Tibial nerve (tissue), 4 donors: ENCODE measurements at places on chromosomes 2 and 18. TPM values are rescaled to one million over a fixed set of nuclear protein-coding genes. Genes with fewer than 3 reads are reported as not detected.

DNA sequence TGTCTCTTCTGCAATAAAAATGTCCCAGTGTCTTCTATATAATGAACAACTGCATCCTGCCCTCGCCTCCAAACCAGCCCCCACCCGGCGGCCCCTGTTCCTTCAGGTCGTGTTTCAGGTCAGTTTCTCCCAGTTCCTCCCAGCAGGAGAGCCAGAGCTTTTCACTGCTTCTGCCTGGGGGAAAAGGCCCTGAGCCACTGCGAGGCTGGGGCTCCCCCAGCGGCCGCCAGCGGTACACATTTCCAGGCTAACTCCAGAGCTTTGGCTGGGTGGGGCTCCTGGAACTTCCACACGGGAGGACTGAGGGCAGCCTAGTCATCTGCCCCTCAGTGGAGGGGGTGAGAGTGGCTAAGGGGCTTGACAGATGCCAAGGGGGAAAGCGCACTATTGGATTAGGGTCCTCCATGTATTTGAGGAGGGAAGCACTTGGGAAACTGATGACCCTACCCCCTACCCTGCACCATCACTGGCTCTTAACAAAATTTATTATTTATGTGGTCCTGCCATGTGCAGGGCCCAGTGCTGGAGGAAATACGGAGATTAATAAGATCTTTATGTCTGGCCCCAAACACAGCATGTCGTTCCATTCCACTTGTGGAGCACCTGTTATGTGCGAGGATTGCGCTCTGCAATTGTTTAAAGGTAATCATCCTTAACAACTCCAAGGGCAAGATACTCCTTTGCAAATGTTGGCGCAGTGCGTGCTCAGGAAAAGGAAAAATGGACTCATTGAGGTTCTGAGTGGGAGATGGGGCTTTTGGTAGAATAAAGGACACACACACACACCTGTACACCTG lies 17.3 kb upstream of the CYS1 start:
- no peak overlapping the region for H3K27ac ChIP-seq
- no peaks in the 10 kb centered on the region for H3K36me3 ChIP-seq
- no peaks in the 10 kb centered on the region for H3K27me3 ChIP-seq
- no peaks in the 10 kb centered on the region for H3K4me1 ChIP-seq

DNA sequence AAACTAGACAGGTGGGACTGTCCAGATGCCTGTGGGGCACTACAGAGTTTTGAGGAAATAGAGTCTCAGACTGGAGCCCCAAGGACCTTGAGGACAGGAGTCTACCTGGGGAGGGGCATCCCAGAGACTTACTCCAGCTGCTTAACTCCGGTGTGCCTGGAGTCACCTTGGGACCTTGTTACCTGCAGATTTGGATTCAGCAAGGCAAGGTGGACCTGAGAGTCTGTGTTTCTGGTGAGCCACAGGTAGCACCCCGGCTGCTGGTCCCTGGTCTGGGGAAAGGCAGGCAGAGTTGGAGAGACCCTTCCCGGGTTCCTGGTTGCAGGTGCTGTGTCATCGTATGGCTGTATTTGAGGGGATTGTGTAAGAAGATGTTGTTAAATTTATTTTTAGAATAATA lies 102.4 kb downstream of the AGAP1 start:
- no peak overlapping the region for H3K4me3 ChIP-seq
- no peaks in the 10 kb centered on the region for H3K36me3 ChIP-seq
- no peak overlapping the region for H3K27ac ChIP-seq
- H3K4me1 ChIP-seq, result no peaks in the 10 kb centered on the region

DNA sequence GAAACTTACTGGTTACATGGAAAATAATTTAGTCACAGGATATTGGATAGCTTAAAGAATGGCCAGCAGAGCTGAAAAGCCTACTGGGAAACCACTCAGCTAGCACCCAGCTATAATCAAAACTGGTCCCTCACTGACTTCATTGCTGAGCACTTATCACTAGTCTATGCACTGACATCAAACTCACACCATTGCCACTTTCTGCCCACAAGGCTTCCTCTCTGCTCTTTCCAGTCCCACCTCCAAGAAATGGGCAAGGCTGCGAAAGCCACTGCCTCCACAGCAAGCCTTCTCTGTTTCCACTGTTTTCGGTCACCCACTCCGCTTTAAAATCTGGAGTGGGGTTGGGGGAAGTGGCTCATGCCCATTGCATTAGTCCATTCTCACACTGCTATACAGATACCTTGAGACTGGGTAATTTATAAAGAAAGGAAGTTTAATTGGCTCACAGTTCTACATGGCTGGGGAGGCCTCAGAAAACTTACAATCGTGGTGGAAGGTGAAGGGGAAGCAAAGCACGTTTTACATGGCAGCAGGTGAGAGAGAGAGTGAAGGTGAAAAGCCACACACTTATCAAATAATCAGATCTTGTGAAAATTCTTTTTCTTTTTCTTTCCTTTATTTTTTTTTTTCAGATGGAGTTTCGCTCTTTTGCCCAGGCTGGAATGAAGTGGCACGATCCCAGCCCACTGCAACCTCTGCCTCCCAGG lies 77.0 kb upstream of the CERS6 start:
- no peak for DNase-seq
- no peaks in the 10 kb centered on the region for H3K4me1 ChIP-seq
- H3K27me3 ChIP-seq, result no peaks in the 10 kb centered on the region
- no peak overlapping the region for H3K4me3 ChIP-seq
- H3K27ac ChIP-seq, result no peak overlapping the region

GRCh38 chr2:159129269-159129668 lies 157.2 kb downstream of the WDSUB1 start:
- no peak for DNase-seq
- H3K27me3 ChIP-seq, result no peaks in the 10 kb centered on the region
- H3K27ac ChIP-seq, result no peak overlapping the region
- no peak overlapping the region for H3K4me3 ChIP-seq
- H3K4me1 ChIP-seq, result peaks cover 9% of the 10 kb centered on the region

Gene LINC00305
- not detected for total RNA-seq

Gene DNAH7
- total RNA-seq, result 5.0 TPM

GRCh38 chr2:24489465-24490180 lies 1.4 kb upstream of the NCOA1 start:
- no peaks in the 10 kb centered on the region for H3K27me3 ChIP-seq
- no peak for DNase-seq
- H3K4me3 ChIP-seq, result peak overlapping the region; percentile 95
- no peaks in the 10 kb centered on the region for H3K36me3 ChIP-seq
- no peaks in the 10 kb centered on the region for H3K4me1 ChIP-seq

Gene ZNF236
- 32.8 TPM for total RNA-seq

Gene BCL2
- 69.3 TPM for total RNA-seq

DNA sequence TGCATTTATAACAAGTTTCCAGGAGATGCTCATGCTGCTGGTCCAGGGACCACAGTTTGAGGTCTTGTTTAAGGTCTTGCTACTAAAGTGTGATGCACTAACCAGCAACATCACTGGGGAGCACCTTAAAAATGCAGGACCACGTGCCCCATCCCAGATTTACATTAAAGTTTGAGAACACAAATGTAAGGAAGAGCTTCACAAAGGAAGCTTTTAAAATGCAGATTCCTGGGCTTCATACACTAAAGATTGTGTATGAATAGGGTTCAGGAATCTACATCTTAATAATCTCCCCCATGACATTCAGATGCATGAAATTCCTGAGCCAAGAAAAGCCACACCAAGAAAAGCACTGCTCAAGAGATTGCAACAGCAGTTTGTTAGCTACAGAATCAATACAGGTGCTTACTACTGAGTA lies 235.3 kb upstream of the TANK start:
- H3K27ac ChIP-seq, result no peak overlapping the region
- H3K27me3 ChIP-seq, result no peaks in the 10 kb centered on the region
- no peaks in the 10 kb centered on the region for H3K4me1 ChIP-seq
- H3K4me3 ChIP-seq, result no peak overlapping the region
- no peaks in the 10 kb centered on the region for H3K36me3 ChIP-seq

- H3K36me3 ChIP-seq, result no peaks in the 10 kb centered on the region
- no peaks in the 10 kb centered on the region for H3K4me1 ChIP-seq
- H3K27me3 ChIP-seq, result no peaks in the 10 kb centered on the region
- DNase-seq, result no peak
- H3K27ac ChIP-seq, result no peak overlapping the region
Measured at GRCh38 chr2:68505603-68506159, 38.3 kb downstream of the APLF start.

DNA sequence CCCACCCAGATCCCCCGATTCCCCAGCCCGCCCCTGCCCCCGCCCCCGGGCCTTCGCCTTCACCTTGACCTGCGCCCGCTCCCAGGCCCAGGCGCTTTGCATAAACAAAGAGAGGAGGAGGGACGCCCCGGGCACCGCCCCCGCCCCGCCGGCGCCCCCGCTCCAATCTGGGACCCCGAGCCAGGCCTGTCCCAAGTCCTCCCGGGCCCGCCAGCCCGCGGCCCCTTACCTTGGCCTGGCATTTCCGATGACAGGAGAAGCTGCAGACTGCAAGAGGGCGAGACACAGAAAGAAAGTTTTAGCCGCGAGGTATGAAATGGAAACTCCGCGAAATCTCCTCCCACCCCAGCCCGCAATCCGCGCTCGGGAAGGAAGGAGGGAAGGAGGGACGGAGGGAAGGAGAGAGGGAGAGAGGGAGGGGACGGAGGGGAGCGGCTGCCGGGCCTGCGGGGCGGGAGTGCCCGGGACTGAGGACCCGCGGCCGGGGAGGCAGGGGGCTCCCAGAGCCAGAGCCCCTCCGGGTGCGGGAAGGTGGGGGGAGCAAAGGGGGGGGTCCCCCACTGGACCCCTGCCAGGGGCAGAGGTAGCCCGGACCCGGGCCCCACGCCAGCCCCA lies 24.2 kb downstream of the TNS1 start:
- H3K27me3 ChIP-seq, result peaks cover 4% of the 10 kb centered on the region
- H3K4me1 ChIP-seq, result peaks cover 64% of the 10 kb centered on the region

Gene GRB14
- 6.5 TPM for total RNA-seq

Gene STARD6
- total RNA-seq, result not detected

DNA sequence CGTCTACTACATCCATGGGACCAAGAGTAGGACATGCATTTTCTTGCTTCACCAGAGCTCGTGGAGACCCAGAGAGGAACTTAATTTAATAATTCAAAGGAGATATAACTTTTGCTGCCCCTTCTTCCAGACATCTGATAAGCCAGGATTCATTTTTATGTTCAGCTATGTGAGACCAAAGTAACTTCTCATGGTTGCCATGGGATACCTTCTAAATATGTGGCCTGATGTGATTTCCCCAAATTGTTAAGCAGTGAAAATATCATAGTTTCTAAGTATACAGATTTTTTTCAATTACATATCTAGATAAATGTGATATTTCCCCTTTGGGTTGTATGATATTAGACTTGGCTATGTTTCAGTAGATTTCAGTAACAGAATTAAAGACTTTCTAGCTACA lies 185.5 kb upstream of the FN1 start:
- H3K27me3 ChIP-seq, result no peaks in the 10 kb centered on the region
- no peak overlapping the region for H3K27ac ChIP-seq
- H3K36me3 ChIP-seq, result no peaks in the 10 kb centered on the region
- no peak overlapping the region for H3K4me3 ChIP-seq
- no peaks in the 10 kb centered on the region for H3K4me1 ChIP-seq

- peak overlapping the region; percentile 58 for H3K4me3 ChIP-seq
- H3K36me3 ChIP-seq, result no peaks in the 10 kb centered on the region
- H3K27me3 ChIP-seq, result peaks cover 85% of the 10 kb centered on the region
- peak overlapping the region; percentile 79 for H3K27ac ChIP-seq
- DNase-seq, result peak; percentile 16
Measured at GRCh38 chr2:176128172-176128981, 1.1 kb upstream of the HOXD8 start.

Gene UGT1A9
- total RNA-seq, result not detected

Gene IL36RN
- total RNA-seq, result not detected

GRCh38 chr2:215626812-215627281 lies 191.0 kb upstream of the FN1 start:
- DNase-seq, result no peak
- no peaks in the 10 kb centered on the region for H3K27me3 ChIP-seq
- no peaks in the 10 kb centered on the region for H3K4me1 ChIP-seq
- no peak overlapping the region for H3K27ac ChIP-seq
- H3K4me3 ChIP-seq, result no peak overlapping the region
- H3K36me3 ChIP-seq, result no peaks in the 10 kb centered on the region

Gene FAM228A
- 5.0 TPM for total RNA-seq

- H3K4me1 ChIP-seq, result no peaks in the 10 kb centered on the region
- H3K36me3 ChIP-seq, result no peaks in the 10 kb centered on the region
- no peaks in the 10 kb centered on the region for H3K27me3 ChIP-seq
- no peak for DNase-seq
- no peak overlapping the region for H3K4me3 ChIP-seq
Measured at GRCh38 chr2:145818890-145819504, 1299.1 kb upstream of the ZEB2 start.

GRCh38 chr2:23169896-23170295 lies 215.1 kb upstream of the KLHL29 start:
- no peaks in the 10 kb centered on the region for H3K36me3 ChIP-seq
- no peaks in the 10 kb centered on the region for H3K4me1 ChIP-seq
- no peak overlapping the region for H3K27ac ChIP-seq
- H3K4me3 ChIP-seq, result no peak overlapping the region
- no peaks in the 10 kb centered on the region for H3K27me3 ChIP-seq

DNA sequence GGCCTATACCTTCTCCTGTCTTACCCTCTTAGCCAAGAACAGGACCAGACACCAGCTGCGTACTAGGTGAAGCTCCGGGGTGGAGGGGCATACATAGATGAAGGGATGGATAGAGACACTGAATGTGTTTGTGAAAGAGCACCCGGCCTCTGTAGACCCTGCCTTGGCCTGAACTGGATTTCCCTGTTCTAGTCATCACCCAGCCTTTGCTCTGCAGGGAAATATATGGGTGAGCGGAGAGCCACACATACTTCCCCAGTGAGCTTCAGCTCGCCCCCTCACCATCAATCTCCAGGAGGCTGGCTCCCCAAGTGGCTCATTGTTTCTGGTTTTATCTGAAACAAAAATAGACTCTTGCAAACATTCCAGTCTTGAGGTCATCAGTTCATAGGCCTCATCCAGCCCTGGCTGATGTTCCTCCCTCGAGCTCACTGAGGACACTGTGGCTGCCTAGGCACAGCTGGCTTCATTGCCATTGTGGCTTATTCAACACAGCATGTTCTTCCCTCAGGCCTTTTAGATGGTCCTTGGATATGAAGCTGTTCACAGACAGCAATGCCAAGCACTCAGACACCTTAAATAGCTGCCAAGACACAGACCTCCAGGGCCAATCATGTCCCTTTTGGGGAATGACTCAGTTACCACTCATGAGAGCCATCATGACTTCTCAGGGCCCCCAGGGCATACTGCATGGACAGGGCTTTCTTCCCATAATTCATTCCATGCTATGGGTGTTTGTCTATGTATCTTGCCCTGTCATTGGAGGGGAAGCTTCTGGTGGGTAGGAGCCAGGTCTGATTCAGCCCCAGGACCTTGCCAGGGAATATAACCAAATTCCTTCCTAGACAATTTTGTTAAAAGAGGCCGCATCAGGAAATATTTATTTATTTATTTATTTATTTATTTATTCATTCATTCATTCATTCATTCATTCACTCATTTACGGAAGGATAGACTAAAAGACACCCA lies 82.4 kb downstream of the TTC32 start:
- no peaks in the 10 kb centered on the region for H3K4me1 ChIP-seq
- no peak for DNase-seq
- no peak overlapping the region for H3K27ac ChIP-seq
- H3K4me3 ChIP-seq, result no peak overlapping the region
- no peaks in the 10 kb centered on the region for H3K36me3 ChIP-seq
- no peaks in the 10 kb centered on the region for H3K27me3 ChIP-seq

GRCh38 chr18:47689371-47689770 lies 241.1 kb downstream of the SMAD2 start:
- no peaks in the 10 kb centered on the region for H3K36me3 ChIP-seq
- H3K27ac ChIP-seq, result no peak overlapping the region
- no peaks in the 10 kb centered on the region for H3K27me3 ChIP-seq
- no peak overlapping the region for H3K4me3 ChIP-seq
- DNase-seq, result no peak

- no peak overlapping the region for H3K4me3 ChIP-seq
- DNase-seq, result peak; percentile 43
- no peaks in the 10 kb centered on the region for H3K36me3 ChIP-seq
- H3K27me3 ChIP-seq, result peaks cover 7% of the 10 kb centered on the region
- H3K4me1 ChIP-seq, result no peaks in the 10 kb centered on the region
- H3K27ac ChIP-seq, result no peak overlapping the region
Measured at GRCh38 chr2:94986392-94986963, 39.0 kb upstream of the MAL start.

Gene CRYGD
- not detected for total RNA-seq
